COR-L47 (cell line): ENCODE measurements at places on chromosomes 1 and 21.

GRCh38 chr21:22046576-22046975 lies 1048.4 kb downstream of the NCAM2 start:
- no peak for DNase-seq

- DNase-seq = no peak
These were observed 272.9 kb upstream of the TMEM51 start for GRCh38 chr1:14880456-14881316.

DNA sequence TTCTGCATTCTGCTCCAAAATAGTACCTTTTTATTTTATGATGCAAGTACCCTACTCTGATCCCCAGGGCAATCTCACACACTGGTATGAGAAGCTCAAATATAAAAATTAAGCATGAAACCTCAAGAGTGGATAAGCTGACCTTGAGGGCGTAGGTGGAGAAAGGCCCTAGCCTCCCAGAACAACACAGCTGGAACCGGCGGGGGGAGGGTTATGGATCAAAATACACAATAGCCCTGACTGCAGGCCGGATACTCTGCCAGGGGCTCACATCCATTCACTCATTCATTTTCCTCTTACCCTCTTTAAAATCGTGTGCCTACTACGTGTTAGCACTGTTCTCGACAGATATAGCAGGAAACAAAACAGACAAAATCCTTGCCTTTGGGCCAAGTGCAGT lies 32.8 kb upstream of the ECE1 start:
- no peak for DNase-seq

GRCh38 chr21:15679630-15680029 lies 50.2 kb upstream of the USP25 start:
- no peak for DNase-seq

DNA sequence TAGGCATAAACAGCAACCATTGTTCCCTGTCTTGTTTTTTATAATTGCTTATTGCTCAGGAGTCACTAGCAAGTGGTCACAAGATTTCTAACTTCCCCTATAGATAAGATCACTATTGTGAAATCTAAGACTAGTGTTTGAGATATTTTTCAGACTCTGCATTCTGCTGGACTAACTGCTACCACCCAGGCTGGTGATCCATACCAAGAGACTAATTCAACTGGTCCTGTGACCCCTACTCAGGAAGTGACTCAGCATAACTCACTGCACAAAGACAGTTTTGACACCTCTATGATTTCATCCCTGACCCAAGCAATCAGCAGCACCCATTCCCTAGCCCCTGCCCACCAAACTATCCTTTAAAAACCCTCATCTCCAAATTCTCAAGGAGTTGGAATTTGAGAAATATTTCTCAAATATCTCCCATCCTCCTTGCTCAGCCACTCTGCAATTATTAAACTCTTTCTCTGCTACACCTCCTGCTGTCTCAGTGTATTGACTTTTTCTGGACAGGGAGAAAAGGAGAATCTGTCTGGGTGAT lies 52.7 kb downstream of the TRIM33 start:
- DNase-seq = no peak

GRCh38 chr1:228397966-228398365 lies 8.7 kb downstream of the TRIM11 start:
- DNase-seq = no peak
